Cardiac septum (tissue), 1 donor: ENCODE measurements at places on chromosomes 2 and 18. TPM values are rescaled to one million over a fixed set of nuclear protein-coding genes. Genes with fewer than 3 reads are reported as not detected.

DNA sequence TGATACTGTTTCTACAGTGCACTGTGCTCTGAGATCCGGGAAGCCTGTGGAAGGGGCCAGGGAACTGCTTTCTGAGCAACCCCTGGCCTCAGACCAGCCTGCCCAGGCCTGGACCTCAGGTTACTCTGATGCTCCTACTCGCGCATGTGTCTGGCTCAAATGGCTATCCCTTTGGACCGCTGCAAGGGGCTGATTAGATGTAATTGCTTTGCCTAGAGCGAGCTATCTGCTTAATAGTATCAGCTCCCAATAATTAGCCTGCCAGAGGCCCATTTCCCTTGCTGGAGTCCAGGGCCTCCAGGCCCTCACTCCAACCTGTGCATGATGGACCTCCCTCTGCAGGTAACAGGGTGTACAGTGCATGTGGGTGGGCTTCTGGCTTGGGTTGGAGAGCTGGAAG is 7.2 kb upstream of the KCNK3 start:
- DNase-seq: no peak

- no peak for DNase-seq
These were observed 12.4 kb upstream of the ADCYAP1 start for GRCh38 chr18:892316-892715.

DNA sequence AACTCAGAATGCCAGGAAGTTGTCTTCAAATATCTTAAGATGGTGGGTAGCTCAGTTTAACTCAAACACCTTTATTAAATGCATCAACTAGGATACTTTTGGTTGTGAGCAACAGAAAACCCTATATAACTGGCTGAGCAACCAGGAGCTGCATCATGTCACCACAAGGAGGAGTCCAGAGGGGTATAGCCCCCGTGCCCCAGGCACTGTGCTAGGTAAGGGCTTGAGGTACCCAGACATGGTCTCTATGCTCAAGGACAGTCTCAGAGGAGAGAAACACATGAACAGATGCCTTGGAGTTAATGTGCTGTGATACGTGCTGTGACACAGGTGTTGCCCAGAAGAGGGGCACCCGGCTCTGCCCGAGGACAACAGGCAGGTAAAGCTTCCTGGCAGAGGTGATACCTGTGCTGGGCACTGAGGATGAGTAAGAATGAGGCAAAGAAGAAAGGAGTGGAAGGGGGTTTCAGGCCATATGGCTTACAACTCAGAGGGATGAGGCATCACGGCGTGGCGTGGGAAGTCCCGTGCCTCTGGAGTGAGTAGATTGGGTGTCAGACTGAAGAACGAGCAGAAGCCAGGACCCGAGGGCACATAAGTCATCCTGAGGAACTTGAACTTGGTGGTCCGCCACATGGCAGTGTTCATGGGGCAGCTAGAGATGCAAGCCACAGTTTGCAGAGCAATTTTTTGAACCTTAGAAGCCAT is 32.0 kb upstream of the CAB39 start:
- DNase-seq: peak; percentile 22

DNA sequence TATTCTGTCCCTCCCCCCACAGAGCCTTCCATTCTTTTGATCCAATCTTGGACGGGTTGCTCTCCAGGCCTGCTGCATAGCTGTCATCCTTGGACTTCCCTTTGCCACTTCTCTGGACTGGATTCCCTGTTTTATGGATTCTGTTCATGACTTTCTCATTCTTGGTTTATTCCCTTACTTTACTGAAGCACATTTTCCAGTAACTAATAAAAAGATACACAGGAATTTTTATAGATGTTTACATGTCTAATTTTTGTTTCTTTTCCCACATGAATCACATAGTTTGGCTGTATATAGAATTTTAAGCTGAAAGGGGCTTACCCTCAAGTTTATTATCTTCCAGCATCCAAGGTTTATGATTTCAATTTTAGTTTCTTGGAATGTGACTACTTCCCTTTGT is 37.9 kb downstream of the GDF7 start:
- no peak for DNase-seq

DNA sequence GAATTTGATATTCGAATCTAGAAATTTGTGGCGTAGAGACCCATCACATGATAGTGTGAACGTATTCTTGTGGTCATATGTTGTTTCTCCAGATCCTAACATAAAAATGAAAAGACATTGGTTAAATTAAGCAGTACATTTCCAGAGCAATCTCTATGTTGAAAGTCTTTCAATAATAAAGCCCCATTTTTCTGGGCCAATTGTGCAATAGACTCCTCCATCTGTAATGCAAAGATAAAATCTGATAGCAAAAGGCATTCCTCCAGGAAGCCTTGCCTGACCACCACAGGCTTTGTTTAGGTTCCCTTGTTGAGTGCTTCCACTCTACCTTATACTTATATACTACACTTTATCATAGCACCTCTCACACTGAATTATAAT is 31.3 kb downstream of the APOB start:
- no peak for DNase-seq

DNA sequence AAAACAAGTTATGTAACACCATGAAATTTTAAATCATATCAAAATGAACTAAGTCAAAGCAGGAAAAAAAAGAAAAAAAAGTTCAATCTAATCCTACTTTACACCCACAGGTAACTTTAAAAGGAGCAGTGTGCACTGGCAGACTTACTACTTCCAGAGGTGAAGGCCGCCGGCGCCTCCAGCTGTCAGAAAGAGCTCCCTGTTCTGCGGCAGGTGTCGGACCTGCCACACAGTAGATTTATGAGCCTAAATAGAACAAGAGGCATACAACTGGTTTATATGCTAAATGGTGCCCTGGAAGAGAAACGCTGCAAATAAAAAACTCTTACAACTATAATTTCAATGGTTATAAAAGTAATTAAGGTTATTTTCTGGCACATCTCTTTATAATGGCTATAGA is 23.1 kb upstream of the PNO1 start:
- DNase-seq: no peak

- no peak for DNase-seq
These were observed 26.2 kb downstream of the TRAF3IP1 start for GRCh38 chr2:238346544-238346943.

- no peak for DNase-seq
These were observed 53.0 kb downstream of the LYPD6 start for GRCh38 chr2:149383340-149383739.

- DNase-seq: no peak
These were observed 410.8 kb upstream of the REG3G start for GRCh38 chr2:78614726-78615125.

DNA sequence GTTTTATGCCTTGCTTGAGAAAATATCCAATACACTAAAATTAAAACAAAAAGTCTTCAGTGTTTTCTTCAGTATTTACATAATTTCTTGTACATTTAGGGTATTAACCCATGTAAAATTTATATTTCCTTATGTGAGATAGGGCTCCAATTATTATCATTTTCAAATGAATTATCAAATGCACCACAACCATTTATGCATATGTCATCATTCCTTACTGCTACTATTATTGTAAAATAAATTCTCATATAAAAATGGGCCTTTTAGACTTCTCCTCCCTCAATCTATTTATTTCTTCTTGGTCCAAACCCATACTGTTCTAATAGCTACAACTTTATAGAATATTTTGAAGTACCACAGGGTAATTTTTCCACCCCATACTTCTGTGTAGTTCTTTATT is 175.3 kb upstream of the LYPD1 start:
- no peak for DNase-seq

- no peak for DNase-seq
These were observed 5.8 kb upstream of the SRBD1 start for GRCh38 chr2:45616658-45617411.

DNA sequence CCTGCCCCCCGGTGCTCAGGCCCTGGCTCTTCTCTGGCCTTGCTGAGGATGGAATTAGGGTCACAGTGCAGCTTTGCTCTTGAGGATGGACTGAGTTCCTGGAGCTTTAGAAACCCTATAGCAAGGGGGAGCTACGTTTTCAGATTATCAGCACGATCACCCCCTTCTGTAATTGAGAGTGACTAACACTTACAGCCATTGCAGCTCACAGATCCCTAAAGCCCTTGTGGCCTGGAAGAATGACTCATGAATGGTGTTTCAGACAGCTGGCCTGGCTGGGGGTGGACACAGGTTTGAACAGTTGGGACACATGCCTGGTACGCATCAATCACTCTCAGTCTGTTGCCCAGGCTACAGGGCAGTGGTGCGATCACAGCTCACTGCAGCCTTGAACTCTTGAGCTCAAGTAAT is 79.7 kb upstream of the IGFBP5 start:
- no peak for DNase-seq

The TRAK2 gene
- total RNA-seq: 259 TPM

The CFC1 gene
- total RNA-seq: not detected

The UCN gene
- total RNA-seq: 2.1 TPM

The CACNB4 gene
- total RNA-seq: 0.67 TPM

The ASXL3 gene
- total RNA-seq: 6.1 TPM
